ENCODE measurements at places on chromosomes 7 and 10. TPM values are rescaled to one million over a fixed set of nuclear protein-coding genes. Genes with fewer than 3 reads are reported as not detected.

FASTK gene
- 137 TPM for polyA plus RNA-seq

MRC1 gene
- polyA plus RNA-seq, result 0.03 TPM

DNA sequence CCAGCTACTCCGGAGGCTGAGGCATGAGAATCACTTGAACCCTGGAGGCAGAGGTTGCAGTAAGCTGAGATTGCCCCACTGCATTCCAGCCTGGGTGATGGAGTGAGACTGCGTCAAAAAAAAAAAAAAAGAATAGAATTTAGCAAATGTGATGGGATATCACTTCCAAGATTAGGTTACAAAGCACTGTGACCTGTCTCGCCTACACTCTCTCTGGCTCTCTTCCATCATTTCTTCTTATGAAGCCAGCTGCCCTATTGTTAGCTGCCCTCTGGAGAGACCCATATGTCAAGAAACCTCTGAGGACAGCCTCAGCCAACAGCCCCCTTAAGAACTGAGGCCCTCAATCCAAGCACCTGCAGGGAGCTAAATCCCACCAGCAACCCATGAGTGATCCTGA lies 28.2 kb downstream of the ARHGAP21 start:
- no peaks in the 10 kb centered on the region for H3K36me3 ChIP-seq
- H3K27ac ChIP-seq, result no peak overlapping the region
- no peak overlapping the region for H3K4me3 ChIP-seq
- H3K27me3 ChIP-seq, result no peaks in the 10 kb centered on the region

SORCS1 gene
- polyA plus RNA-seq, result not detected

SLC39A12 gene
- not detected for polyA plus RNA-seq

SFRP4 gene
- polyA plus RNA-seq, result not detected

GRCh38 chr7:11699666-11700065 lies 132.3 kb downstream of the THSD7A start:
- no peak overlapping the region for H3K27ac ChIP-seq
- no peak for DNase-seq
- no peak overlapping the region for H3K4me3 ChIP-seq
- peaks cover 7% of the 10 kb centered on the region for H3K4me1 ChIP-seq
- no peaks in the 10 kb centered on the region for H3K27me3 ChIP-seq

DNA sequence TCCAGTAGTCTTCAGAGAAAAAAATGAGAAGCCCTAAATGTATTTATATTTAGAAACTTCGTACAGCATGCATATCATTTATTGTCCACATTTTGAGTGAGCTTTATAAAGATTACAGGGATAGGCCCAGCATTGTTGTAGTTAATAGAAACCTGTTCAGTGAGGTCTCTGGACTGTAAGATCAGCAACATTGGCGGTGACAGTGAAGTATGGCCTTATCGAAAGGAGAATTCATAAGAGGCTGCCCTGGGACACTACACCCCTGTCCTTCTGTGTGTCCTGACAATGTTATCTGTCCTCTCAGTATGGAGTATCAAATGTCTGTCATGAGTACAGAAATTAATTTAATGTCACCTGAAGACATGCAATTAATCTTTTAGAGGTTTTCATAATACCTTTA lies 57.2 kb downstream of the SHH start:
- no peaks in the 10 kb centered on the region for H3K27me3 ChIP-seq
- no peak overlapping the region for H3K4me3 ChIP-seq
- H3K4me1 ChIP-seq, result peaks cover 5% of the 10 kb centered on the region
- H3K36me3 ChIP-seq, result peaks cover 5% of the 10 kb centered on the region
- H3K27ac ChIP-seq, result no peak overlapping the region

DNA sequence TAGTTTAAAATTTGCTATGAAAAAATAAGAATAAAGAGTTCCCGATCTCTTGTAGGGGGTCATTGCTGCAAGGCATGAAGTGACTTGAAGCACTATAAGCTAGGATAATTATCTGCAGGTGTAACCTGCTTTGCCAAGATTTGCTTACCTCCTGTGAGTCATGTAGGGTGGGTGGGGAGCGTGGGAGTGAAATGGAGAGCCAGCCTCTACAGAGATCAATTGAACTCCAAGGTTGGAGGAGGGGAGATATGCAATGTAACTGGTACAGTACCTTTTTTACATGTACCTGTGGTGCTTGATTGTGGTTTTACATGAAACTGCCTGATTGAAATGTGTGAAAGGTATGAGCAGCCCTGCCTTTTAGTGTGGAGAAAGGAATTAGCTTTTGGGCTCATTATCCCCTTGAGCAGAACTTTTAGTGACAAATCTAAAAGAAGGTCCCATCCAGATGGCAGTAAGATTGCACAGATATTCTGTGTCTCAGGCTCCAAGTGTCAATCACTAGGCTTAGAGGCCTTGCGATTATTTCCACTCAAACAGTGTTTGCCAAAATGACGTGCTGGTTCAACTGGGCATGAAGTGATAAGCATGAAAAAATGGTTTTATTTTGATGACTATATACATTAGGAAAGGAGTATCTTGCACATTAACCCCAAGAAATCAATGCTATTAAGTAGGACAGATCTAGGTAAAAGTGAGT lies 138.6 kb upstream of the GRB10 start:
- no peaks in the 10 kb centered on the region for H3K4me1 ChIP-seq
- no peak for DNase-seq
- no peak overlapping the region for H3K27ac ChIP-seq
- H3K4me3 ChIP-seq, result no peak overlapping the region
- H3K36me3 ChIP-seq, result no peaks in the 10 kb centered on the region

MEST gene
- 46.7 TPM for polyA plus RNA-seq

DNA sequence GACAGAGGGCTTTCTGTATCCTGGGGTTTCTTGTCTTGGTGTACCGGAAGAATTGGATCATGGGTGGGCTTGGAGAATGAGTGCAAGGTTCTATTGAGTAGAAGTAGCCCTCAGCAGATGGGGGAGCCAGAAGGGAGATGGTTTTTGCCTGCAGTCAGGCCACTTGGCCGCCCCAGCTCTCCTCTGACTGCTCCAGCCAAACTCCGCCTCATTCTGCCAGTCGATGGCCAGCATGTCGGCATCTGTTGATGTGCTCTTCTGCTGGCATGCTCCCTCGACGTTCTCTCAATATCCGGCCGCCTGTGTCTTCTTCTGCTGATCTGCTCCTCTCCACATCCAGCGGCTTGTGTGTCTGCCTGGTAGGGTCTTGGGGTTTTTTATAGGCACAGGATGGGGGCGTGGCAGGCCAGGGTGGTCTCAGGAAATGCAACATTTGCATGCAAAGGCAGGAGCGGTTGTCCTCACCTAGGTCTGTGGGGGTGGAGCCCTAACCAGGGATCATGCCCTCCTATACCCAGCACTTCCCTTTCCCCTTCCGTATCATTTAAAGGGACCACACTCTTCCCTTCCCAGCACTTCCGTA lies 40.2 kb upstream of the TNS3 start:
- no peak for DNase-seq
- no peaks in the 10 kb centered on the region for H3K27me3 ChIP-seq
- H3K4me1 ChIP-seq, result no peaks in the 10 kb centered on the region
- H3K36me3 ChIP-seq, result no peaks in the 10 kb centered on the region

PDE6C gene
- polyA plus RNA-seq, result not detected

DNA sequence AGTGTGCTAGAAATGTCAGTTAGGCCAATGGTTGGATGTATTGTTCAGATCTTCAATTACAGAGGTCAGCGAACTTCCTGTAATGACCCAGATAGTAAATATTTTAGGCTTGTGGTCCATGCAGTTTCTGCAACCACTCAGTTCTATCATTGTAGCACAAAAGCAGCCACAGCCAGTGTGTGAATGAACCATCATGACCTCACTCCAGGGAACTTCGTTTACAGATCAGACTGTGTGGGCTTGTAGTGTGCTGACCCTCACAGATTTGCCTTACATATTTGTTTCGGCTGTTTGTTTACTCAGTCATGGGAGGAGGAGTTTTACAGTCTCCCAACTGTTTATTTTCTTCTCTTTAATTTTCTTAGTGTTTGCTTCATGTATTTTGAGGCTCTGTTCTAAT lies 55.4 kb downstream of the LANCL2 start:
- no peak for DNase-seq
- no peak overlapping the region for H3K4me3 ChIP-seq
- no peaks in the 10 kb centered on the region for H3K27me3 ChIP-seq
- H3K27ac ChIP-seq, result no peak overlapping the region
- peaks cover 2% of the 10 kb centered on the region for H3K36me3 ChIP-seq

- H3K4me3 ChIP-seq, result no peak overlapping the region
- H3K36me3 ChIP-seq, result no peaks in the 10 kb centered on the region
- no peaks in the 10 kb centered on the region for H3K4me1 ChIP-seq
- H3K27ac ChIP-seq, result no peak overlapping the region
- DNase-seq, result no peak
- H3K27me3 ChIP-seq, result peaks cover 15% of the 10 kb centered on the region
Observed at GRCh38 chr10:98299341-98299740, 31.3 kb upstream of the LOXL4 start.

DNA sequence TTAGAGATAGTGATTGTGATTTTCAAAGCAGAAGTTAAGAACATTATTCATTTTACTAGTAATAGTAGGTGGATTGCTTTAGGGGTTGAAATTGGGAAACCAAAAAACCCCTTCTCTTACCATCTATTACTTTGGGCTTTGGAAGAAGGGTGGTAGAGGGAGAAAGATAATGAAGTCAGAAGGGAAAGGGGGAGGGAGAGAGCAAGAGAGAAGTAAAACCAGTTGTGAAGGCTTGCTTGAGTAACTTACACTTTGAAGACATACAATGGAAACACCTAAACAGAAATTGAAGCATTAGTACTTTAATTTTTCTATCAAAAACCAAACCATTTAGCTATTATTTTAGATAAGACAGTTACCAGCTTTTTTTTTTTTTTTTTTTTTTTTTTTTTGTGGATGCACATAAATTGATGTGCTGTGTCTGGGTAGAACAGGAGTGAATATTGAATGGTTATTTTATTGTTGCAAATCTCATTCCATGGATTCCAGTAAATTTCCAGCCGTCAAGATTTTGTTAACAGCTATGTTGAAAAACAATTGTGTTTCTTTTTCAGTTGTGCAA lies 5.5 kb downstream of the PRKAR2B start:
- no peak overlapping the region for H3K27ac ChIP-seq
- no peaks in the 10 kb centered on the region for H3K36me3 ChIP-seq
- peaks cover 53% of the 10 kb centered on the region for H3K4me1 ChIP-seq
- H3K4me3 ChIP-seq, result no peak overlapping the region
- no peaks in the 10 kb centered on the region for H3K27me3 ChIP-seq

OR2A1 gene
- 0.14 TPM for polyA plus RNA-seq

- H3K36me3 ChIP-seq, result no peaks in the 10 kb centered on the region
- H3K4me1 ChIP-seq, result no peaks in the 10 kb centered on the region
- DNase-seq, result no peak
- no peak overlapping the region for H3K4me3 ChIP-seq
- H3K27ac ChIP-seq, result no peak overlapping the region
Observed at GRCh38 chr7:25802473-25802872, 349.5 kb upstream of the NFE2L3 start.

DNA sequence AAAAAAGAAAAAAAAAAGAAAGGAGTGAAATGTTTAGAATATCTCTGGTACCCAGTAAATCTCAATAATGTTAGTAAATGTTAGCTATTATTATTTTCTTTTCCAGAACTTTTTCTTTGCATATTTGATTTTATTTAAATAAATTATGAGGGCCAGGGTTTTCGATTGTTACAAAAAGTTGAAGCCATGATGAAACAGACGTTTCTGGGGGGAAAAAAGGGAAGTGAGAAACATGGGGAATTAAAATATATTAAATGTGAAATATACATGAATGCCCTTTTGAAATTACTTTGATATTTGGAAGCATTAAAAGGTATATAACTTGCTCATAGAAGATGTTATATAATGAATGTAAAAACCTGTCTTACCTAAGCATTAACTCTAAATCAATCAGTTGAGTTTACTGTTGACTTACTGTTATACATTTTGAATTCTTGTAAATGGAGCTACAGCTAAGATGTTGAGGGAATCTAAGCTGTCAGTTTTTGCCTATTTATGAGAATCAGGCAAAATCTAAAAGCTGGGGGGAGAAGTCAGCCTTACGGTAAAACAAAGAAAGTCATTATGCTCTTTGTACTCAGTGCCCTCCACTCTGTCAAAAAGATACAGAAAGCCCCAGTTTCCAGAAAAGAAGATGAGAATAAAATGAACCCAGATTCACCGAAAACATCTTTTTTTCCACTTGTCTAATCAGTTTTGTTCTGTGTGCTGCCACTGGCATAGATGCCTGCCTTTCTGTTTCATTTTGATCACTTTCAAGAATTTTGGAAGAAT lies 30.0 kb upstream of the KDM7A start:
- H3K4me3 ChIP-seq, result no peak overlapping the region
- DNase-seq, result no peak
- no peaks in the 10 kb centered on the region for H3K36me3 ChIP-seq
- H3K4me1 ChIP-seq, result no peaks in the 10 kb centered on the region

C10orf71 gene
- not detected for polyA plus RNA-seq

GRCh38 chr7:111743244-111743847 lies 181.1 kb upstream of the IMMP2L start:
- no peak overlapping the region for H3K4me3 ChIP-seq
- H3K27me3 ChIP-seq, result no peaks in the 10 kb centered on the region

- no peak for DNase-seq
- no peaks in the 10 kb centered on the region for H3K4me1 ChIP-seq
- no peaks in the 10 kb centered on the region for H3K27me3 ChIP-seq
- H3K36me3 ChIP-seq, result peaks cover 11% of the 10 kb centered on the region
- no peak overlapping the region for H3K4me3 ChIP-seq
- H3K27ac ChIP-seq, result no peak overlapping the region
Observed at GRCh38 chr10:14926061-14926470, 27.8 kb downstream of the DCLRE1C start.

DPP6 gene
- polyA plus RNA-seq, result not detected

DNA sequence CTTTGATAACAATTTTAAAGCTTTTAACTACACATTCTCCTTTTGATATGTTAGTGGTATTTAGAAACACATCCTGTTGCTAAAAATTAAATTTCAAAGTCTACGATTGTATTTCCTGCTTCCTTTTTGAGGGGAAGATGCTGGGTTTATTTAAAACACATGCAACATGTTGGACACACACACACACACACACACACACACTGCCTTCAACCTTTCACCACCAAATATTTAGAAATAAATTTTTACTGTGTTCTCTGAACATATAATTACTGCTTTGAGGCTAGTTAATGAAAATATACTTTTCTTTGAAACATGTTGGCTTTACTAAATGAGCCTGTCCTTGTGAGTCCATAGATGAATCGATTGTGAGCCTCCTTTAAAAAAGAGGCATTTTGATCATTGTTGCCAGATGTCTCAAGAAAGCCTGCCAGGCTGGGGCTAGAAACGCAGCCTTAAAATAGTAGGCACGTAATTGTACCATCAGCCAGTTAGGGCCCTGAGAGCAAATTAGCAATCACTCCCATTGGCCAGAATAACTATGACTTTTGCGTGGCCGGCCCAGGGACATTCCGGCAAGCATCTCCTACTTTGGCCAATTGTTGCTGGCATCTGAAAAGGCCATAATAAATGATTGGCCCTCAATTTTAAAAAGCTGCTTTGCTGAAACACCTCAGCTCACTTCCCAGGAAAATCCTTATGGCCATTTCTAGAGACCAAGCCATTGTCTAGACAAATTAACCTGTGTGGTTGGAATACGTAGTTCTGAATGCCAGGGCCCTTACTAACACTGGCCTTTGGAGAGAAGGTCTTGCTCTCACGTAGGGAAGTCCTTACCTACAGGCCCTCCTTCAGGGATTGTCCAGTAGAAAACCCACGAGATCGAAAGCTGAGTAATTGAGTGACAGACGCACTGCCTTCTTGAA lies 9.9 kb upstream of the TEX36 start:
- H3K4me1 ChIP-seq, result peaks cover 3% of the 10 kb centered on the region
- H3K36me3 ChIP-seq, result no peaks in the 10 kb centered on the region
- DNase-seq, result no peak
- H3K27ac ChIP-seq, result no peak overlapping the region
- peaks cover 13% of the 10 kb centered on the region for H3K27me3 ChIP-seq

TMEM213 gene
- not detected for polyA plus RNA-seq

- no peak overlapping the region for H3K27ac ChIP-seq
- no peak for DNase-seq
- H3K4me1 ChIP-seq, result no peaks in the 10 kb centered on the region
- H3K36me3 ChIP-seq, result no peaks in the 10 kb centered on the region
Observed at GRCh38 chr10:33579996-33580395, 245.5 kb upstream of the NRP1 start.

Data from endothelial cell of umbilical vein (primary cell).